ENCODE measurements at places on chromosomes 6 and 20.

GRCh38 chr6:166382500-166382932, 224 bp downstream of the MPC1 start:
- DNase-seq, result no peak

GRCh38 chr6:35562060-35562459, 49.4 kb upstream of the TULP1 start:
- no peak for DNase-seq

DNA sequence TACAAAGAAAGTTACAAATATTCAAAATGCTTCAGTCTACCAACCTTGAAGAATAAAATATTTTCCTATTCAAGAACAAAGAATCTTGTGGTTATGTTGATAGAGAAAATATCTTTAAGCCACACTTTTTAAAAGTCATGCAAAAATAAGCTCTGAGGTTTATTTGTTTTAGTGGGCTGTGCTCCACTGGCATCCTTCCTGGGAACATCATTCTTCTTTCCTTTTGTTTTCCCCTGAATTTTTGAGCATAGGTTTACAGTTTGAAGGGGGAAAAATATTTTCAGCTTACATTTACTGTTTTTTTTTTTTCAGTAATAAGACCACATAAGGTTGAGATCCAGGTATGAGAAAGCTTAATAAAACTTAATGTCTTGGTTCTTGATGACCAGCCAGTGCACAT, 72.0 kb upstream of the BACH2 start:
- no peak for DNase-seq

GRCh38 chr6:90107771-90108282, 188.8 kb downstream of the BACH2 start:
- DNase-seq, result no peak

DNA sequence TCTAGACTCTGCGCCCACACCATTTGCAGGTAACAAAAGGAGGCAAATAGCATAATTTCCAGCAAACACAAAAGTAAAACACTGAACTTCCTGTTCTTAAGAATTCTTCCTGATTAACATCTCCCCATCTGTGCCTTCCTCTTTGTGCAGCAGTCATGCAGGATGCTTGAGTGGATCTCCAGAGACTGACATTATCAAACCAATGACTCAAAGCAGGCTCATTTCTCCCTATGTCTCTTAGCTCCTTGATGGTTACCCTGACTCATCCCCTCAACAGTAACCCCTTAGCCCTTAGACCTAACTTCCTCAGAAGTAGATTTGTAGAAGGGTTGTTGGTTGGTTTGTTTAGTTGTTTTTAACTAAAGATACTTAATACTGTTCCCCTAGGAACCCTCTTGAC, 137.0 kb upstream of the RIN2 start:
- no peak for DNase-seq

DNA sequence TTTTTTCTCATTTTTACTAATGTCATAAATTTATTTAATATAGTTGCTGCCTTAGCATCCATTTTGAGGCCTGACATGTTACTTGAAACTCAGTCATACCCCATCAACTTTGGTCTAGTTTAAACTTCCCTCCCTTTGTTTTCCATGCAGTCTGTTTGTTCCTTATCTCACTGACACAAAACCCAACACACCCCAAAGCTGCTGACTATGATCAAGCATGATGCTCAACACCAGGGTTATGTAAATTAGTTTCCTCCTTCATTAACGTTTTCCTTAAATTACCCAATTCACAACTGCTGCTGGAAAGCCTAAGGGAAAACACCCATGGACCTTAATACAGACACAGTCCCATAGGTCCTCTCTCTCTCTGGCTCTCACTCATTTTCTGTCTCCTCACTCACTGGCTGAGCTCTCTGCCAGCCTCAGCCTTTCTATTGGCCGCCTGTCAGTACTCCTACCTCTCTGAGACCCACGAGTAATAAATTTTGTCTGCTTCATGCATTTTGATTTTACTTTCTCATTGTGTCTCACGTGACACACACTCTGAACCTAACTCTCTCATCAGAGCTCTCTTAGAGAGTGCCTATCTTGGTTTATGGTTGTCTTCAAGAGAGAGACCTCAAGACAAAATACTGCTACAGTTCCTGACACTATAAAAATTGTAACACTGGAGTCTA, 904.5 kb downstream of the C6orf118 start:
- DNase-seq, result no peak

DNA sequence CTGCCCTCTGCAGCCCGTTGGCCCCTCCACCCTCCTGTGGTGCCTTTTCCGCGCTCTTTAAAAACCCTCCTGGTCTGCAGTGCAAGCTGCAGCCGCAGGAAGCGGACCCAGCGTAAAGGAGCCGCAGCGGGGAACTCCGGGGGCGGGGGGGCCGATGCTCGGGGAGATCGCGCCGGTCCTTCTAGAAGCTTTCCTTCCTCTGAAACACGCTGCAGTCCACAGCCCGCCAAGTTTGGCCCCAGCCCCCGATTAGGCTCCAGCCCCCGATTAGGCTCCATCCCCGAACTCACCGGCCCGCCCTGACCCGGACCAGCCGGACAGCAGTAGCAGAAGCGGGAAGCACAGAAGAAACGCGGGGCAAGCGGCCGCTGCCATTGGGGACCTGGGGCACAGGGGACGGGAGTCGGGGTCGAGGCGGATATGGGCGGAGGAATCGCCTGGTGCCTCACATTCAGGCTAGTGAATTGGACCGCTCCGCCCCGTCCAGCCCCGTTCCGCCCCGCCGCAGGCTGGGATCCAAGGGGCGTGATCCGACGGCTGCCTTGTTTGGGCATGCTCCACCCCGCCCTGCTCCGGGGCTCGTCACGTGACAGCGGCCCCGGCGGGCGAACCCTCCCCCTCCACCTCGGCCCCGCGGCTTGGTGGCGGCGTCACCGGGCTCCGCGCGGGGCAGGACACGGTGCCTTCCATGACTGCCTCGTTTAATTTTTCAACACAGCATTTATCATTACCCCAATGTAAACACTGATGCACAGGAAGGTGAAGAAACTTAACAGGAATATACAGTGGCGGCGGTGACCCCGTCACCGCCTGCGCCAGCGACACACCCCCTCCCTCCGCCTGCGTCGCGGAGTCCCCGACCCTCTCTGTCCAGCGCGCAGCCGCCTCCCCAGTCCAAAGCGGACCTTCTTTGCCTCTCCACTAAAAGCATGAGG, 20.3 kb downstream of the RAET1L start:
- DNase-seq, result peak; percentile 82

Data from activated T-helper 9 cell treated with anti-CD3 and anti-CD28 coated beads, Interleukin-2, amount 50 U/mL, for 16 hours (primary cell).